ENCODE measurements at places on chromosomes 6 and 20.

DNA sequence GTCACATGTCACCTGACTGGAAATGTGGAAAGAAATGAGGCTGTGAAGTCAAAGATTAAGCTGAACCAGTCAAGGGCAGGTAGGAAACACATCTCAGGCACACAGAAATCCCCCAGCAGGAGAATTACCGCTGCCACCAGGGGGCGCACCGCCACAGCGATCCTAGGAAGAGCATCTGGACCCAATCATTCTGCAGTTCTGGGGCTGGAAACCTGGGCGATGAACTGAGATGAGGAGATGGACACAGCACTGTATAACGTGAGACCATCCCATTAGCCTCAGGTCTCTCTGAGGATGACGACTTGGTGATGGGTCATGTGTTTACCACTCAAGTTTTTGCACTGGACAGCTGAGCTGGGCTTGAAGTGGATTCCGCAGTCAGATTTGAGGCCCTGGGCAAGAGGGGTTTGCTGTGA, 6.5 kb upstream of the SLC24A3 start:
- no peak for DNase-seq

- no peak for DNase-seq
These were observed 57.8 kb downstream of the KIZ start for GRCh38 chr20:21183722-21184121.

- DNase-seq, result no peak
These were observed 31.5 kb downstream of the AAR2 start for GRCh38 chr20:36267605-36268381.

- no peak for DNase-seq
These were observed 122.2 kb upstream of the SYNCRIP start for GRCh38 chr6:85764844-85765243.

DNA sequence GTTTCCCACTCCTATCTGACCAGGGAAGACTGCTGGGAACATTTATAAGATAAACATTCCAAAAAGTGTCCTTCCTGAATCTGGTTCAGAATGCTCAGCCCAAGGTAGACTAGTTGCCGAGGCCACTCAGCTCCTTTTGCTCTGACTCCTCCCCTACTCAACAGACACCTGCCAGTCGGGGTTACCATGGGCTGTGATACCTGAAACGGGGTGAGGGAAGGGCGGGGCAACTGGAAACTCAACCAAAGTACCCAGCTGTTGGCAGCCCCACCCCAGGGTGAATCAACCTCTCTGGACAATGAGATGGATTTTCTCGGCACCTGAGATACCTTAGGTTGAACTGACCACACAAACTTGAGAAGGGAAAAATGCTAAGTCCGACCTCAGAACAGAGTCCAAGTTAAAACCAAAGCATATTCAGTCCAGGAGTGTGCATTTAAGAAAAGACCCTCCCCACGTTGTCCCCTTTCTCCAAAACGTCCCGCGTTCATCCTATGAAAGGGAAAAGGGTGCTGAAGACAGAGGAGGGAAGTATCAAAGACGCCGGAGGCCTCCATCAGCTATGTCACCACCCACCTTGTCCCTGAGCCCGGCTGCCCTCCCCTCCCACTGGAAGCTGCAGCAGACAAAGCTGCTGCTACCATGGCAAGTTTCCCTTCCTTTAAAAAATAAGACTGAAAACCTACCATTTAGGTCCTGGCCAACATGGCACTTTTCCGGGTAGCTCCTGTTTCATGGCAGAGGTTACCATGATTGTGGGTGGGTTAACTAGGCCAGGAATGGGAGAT, 100.1 kb downstream of the SLC23A2 start:
- no peak for DNase-seq

DNA sequence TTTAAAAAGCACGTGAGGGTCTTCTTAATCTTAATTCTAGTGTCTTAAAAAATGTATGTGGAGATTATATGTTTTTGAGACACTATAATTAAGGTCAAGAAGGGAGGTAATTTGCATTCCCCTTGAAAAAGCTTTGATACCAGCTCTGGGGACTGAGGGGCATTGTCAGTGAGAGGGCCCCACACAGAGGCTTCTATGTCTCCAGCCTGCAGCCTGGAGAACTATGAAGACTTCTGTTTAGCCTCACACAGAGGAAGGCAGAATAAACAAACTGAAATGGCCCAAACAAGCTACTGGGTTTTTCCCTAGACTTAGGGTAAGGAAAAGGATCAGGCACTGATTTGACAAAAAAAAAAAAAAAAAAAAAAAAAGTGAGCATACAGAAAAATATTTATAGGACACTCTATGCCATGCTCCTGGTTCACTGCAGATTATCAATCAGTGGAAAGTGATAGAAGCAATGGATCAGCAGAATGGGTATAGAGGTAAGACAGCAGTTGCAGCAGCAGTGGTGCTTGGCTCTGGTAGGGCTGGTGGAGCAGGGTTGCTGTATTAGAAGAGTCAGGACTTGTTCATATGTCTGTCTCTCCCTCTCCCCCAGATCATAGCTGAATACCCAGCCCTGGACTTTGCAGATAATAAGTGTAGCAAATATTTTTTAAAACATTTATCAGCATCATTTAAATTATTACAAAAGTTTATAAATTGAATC, 85.4 kb downstream of the KLHL32 start:
- no peak for DNase-seq

GRCh38 chr6:137799950-137800568, 67.0 kb upstream of the TNFAIP3 start:
- DNase-seq, result no peak

DNA sequence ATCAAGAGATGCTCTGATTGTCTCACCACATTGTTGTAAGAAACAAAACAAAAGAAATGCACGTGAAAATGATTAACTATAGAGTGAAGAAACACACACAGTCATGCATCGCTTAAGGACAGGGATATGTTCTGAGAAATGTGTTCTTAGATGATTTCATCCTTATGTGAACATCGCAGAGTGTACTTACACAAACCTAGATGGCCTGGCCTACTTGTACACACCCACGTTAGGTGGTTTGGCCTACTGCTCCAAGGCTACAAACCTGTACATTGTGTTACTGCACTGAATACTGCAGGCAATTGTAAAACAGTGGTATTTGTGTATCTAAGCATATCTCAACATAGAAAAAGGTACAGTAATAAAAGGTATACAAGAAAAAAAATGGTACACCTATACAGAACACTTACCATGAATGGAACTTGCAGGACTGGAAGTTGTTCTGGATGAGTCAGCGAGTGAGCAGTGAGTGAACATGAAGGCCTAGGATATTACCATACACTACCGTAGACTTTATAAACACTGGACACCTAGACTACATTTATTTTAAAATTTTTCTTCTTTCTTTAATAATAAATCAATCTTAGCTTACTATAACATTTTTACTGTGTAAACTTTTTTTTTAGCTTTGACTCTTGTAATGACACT, 48.6 kb downstream of the FKBP5 start:
- DNase-seq, result no peak

DNA sequence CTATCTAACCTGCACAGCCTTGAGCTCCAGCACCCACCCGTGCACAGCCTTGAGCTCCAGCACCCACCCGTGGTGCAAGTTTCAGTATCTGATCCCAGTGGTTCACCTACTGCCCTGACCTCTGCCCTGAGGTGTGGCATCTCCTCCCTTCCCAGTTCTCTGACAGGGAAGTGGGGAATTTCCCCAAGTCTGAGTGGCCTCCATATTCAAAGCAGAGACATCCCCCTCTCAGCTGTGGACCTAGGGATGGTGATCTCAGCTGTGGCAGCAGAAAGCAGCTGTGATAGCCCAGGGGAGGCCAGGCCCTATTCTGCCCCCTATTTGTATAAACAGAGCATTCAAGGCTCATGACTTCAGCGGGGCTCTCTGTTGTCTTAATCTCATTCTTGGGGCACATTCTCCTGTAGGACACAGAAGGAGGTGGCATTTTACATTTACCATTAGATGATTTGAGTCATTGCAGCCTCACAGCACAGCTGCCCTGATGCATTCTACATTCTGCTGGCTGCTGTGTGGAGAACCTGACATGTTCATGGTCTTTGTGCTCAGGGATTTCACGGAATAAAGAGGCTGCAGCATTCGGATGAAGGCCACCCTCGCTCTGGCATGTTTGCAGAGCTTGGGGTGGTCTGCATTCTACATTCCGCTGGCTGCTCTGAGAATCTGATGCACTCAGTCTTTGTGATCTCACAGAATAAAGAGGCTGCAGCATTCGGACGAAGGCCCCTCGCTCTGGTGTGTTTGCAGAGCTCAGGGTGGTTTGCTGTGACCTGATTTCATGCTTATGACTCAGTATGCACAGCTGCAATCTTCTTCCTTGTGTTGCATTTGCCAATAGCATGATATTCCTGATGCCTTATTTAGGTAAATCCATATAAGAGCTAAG, 16.9 kb downstream of the GPR31 start:
- no peak for DNase-seq

DNA sequence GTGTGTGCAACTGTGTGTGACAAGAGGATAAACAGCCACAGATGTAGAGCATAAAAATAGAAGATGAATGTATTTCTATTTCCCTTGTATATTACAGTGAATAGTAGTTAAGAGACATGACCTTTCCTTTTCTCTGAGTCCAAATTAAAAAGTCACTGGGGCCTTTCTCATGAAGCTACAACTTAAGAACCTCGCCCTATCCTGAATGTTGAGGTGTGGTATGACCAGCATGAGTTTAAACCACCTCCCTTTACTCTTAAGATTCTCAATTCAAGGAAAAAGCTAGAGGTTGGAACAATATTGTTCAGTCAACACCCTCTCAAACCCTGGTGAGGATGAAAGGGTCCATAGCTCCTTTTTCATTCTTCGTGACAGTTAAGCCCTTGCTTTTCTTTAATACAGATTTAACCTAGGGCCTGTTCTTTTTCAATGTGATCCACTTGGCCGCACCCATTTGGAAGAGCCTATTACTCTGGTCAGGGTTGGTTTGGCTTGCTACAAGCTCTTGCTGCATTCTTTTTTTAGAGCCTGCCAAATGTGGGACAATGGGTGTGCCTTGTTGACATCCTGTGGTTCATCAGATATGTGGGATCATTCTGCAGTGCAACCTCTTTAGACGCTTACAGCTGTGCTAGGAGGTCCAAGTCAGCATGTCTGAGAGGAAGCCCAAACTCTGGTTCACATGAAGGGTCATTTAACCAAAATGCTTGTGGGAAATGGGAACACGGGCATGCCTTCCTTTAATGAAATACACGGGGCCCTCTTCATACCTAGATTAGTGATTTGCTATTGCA, 290.0 kb downstream of the HAO1 start:
- no peak for DNase-seq

DNA sequence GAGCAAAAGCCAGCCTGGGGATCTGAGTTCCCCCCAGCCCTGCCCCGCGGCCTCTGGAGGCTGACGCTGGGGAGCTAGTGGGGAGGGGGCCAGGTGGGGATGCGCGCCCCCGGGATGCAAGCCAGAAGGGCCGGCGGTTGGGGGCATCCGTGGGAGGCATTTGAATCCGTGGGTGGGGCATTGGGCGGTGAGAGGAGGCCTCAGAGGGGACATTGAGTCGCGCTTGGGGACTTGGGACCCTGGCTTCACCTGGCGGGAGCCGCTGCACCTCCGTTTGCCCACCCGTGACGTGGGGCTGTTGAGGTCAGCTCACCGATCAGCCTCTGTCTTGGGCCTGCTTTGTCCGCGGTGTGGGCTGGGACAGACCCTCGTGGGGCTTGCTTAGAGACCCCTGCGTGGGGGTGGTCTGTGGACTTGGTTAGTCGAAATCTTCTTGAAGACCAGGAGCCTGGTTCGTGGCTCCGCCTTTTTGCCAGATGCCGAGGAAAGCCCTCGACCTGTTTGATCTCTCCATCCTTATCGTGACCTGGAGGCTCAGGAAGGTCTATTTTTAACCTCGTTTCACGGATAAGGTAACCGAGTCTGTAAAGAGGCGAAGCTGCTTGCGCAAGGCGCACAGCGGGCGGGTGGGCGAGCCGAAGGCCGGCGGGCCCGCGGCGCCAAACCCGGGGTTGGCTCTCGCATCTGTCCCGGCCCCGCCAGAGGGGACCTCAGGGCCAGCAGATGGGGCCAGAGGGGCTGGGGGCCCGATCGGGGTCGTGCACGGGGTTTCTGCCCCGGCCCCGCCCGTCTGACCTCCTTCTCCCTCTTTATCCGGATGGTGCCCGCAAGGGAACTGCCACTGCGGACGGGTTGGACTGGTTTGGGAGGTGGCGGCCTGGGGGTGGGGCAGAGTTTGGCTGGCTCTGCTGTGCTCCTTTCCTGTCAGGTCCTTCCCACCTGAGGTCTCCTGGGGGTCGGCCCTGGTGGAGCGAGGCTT, 8.3 kb downstream of the FAM110A start:
- no peak for DNase-seq

GRCh38 chr6:81895511-81896185, 143.2 kb upstream of the TENT5A start:
- peak; percentile 65 for DNase-seq

GRCh38 chr20:2751878-2752566, 48.4 kb downstream of the CPXM1 start:
- no peak for DNase-seq

- no peak for DNase-seq
These were observed 35.4 kb upstream of the HFE start for GRCh38 chr6:26051665-26052310.

DNA sequence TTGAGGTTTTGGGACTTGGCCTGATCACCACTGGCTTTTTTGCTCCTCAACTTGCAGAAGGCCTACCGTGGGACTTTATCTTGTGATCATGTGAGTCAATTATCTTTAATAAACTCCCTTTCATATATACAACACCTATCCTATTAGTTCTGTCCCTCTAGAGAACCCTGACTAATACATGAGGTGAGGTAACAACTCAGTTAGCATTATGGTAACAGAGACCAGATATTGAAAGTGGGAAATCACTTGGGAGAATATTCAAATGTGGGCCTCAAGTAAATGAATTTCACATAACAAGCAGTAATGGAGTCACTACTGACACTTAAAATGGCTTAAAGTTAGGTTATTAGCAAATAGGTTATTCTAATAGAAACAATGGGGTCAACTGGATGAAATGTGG, 438.1 kb upstream of the AGPAT4 start:
- no peak for DNase-seq

DNA sequence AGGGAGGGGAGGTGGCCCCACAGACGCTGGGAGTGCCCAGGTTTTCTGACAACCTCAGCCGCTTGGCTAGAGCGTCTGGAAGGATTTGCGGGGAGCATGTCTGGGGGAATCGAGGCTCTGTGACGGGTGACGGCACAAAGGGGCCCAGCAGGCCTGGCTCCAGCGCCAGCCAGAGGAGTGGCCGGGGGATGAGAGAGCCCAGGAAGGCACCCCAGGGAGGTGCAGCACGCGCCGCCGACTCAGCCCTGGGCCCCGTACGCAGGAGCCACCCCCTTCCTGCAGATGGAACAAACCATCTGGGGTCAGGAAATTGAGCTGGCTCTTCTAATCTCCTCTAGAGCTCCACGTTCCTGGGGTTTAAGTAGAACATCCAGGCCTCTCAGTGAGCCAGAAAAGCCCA, 5.9 kb upstream of the SLCO4A1 start:
- no peak for DNase-seq

DNA sequence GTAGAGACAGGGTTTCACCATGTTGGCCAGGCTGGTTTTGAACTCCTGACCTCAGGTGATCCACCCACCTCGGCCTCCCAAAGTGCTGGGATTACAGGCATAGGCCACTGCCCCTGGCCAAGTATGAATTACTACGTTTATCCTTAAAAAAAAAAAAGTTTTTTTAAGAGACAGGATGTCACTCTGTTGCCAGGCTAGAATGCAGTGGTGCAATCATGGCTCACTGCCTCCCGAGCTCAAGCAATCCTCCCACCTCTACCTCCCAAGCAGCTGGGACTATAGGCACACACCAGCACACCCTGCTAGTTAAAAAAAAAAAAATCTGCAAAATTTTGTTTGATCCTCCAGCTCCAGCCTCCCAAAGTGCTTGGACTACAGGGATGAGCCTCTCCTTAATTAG, 23.1 kb downstream of the IYD start:
- no peak for DNase-seq

GRCh38 chr6:28953039-28953584, 29.3 kb upstream of the TRIM27 start:
- no peak for DNase-seq

All from smooth muscle cell of the brain vasculature (primary cell).